ENCODE measurements at places on chromosomes 16 and 17.

DNA sequence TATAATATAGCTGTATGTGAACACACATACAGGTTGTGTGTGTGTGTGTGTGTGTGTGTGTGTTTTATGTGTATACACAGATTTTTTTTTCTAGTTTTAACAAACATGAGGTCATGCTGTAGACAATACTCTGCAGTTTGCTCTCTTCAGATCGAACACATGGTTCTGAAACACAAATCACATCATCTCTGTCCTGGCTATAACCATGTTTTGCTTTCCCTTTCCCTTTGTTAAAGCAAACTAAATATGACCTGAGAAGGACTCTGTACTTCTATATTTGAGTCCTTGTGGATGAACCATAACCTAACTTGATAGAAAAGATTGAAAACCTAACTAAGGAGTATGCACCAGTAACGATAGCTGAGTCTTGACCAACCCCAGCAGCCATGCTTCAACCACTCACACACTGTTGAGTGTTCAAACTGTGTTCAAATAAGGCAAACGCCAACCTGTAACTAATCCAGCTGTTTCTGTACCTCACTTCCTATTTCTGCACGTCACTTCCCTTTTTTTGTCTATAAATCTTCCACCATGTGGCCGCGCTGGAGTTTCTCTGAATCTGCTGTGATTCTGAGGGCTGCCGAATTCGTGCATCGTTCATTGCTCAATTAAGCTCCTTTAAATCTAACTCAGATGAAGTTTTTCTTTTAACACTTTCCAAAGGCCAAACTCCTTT is 303.8 kb downstream of the HS3ST3B1 start:
- no peak for DNase-seq

- DNase-seq, result no peak
These were observed 89.7 kb downstream of the RAB11FIP4 start for GRCh38 chr17:31480904-31481782.

DNA sequence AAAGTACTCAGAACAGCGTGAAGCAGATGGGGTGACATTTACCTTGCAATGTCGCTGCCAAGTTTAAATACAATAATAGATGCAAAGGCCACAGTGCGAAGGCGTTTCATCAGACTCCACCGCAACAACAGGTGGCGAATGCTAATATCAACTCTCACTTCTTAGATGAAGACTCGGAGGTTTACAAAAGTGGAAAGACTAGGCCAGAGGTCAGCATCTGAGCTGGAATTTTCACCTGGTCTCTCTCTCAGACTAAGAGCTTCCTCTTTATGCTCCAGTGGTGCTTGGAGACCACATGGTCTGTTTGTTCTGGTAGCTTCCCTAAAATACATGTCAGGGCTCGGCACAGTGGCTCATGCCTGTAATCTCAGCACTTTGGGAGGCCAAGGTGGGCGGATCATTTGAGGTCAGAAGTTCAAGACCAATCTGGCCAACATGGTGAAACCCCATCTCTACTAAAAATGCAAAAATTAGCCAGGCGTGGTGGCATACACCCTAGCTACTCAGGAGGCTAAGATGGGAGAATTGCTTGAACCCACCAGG is 169.1 kb downstream of the XYLT1 start:
- no peak for DNase-seq

- no peak for DNase-seq
These were observed 24.6 kb upstream of the KCNJ12 start for GRCh38 chr17:21351366-21352065.

DNA sequence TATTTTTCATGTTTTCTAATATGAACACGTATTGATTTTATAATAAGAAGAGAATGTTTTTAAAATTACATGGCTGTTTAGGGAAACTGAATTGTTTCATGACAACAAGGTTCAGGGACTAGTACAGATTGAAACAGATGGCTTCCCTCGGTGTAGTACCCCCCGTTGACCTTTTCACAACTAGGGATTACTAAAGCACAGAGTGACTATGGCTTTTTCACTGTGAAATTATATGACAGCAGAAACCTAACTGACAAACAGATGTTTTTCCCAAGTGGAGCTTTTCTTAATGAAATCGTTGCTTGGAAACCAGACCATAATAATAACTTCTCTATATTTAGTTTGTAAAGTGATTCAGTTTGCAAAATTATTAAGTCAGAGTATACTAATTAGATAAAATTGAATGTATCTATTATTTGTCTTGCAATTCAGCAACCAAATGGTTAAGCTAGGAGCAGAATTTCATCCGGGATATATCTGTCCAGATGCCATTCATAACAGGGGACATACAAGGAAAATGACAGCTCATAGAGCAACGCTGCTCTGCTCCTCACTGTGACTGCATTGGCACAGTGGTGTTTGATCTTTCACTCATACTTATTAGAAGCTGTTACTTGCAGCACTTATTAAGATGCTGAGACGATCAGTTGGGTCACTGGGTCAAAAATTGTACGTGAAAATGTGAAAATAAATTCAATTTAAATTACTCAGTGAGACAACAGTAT is 111.7 kb downstream of the TANGO6 start:
- no peak for DNase-seq

GRCh38 chr16:85220125-85220839 is 108.0 kb upstream of the CIBAR2 start:
- no peak for DNase-seq

GRCh38 chr16:52073024-52073423 is 473.9 kb downstream of the TOX3 start:
- no peak for DNase-seq

DNA sequence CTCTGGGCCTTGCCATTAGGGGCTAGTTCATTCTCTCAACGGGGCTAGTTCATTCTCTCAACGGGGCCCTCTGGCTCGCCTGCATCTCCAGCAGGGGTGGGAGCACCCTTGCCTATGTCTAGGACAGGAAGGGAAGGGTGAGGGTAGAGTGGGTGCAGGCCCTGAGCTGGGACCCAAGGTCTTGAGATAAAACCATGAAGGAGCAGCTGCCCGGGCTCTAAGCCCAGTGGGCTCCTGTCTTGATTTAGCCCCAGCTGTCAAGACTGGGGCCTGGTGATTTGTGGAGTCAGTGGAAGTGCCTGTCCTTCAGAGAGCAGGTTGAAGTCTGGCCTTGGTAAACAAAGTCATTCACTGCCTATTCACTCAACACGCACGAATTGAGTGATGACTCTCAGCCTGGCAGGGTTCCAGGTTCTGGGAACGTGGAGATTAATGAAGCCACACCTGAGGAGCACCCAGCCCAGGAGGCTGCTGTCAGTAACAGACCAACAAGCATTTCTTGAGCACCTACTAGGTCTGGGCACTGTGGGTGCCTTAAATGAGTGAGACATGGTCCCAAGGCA is 35.4 kb downstream of the WNT3 start:
- no peak for DNase-seq

GRCh38 chr16:12570046-12570618 is 233.6 kb downstream of the CPPED1 start:
- no peak for DNase-seq

DNA sequence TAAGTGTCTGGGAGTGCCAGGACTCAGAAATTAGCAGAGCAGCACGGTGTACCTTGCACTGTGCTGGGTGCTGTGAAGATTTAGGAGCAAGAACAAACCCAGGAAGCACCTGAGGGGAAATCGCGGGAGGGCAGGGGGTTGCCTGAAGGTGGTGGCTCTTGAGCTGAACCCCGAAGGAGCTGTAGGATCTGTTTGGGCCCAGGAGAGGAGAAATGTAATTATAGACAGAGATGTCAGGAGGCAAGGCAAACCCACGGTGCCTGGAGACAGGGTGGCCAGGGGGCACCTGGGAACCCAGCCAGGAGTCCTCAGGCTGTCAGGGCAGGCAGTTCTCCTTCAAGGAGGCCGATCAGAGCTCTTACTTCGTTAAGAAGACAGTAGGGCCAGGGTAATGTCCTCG is 109.1 kb downstream of the C16orf78 start:
- DNase-seq, result no peak

GRCh38 chr16:46736695-46737094 is 11.4 kb downstream of the MYLK3 start:
- no peak for DNase-seq

GRCh38 chr16:85087899-85088569 is 24.2 kb downstream of the CIBAR2 start:
- DNase-seq, result no peak

DNA sequence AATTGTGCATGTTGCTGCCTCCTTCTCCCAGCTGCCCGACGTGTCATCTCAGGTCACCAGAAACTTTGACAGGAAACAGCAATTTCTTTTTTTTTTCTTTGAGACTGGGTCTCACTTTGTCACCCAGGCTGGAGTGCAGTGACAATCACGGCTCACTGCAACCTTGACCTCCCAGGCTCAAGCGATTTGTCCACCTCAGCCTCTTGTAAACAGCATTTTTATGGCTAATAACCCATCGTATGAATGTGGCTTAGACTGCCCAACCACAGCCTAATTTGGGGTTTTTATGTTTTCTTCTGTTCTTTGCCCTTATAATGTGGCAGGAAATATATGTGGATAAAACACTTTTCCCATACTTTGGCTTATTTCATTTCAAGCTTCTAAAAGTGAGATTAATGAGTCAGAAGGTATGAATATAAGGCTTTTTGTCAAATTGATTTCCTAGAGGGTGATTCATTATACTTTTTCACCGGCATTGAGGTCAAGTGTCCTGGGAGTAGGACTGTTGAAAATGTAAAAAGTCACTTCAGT is 31.0 kb upstream of the SLC5A10 start:
- DNase-seq, result no peak

DNA sequence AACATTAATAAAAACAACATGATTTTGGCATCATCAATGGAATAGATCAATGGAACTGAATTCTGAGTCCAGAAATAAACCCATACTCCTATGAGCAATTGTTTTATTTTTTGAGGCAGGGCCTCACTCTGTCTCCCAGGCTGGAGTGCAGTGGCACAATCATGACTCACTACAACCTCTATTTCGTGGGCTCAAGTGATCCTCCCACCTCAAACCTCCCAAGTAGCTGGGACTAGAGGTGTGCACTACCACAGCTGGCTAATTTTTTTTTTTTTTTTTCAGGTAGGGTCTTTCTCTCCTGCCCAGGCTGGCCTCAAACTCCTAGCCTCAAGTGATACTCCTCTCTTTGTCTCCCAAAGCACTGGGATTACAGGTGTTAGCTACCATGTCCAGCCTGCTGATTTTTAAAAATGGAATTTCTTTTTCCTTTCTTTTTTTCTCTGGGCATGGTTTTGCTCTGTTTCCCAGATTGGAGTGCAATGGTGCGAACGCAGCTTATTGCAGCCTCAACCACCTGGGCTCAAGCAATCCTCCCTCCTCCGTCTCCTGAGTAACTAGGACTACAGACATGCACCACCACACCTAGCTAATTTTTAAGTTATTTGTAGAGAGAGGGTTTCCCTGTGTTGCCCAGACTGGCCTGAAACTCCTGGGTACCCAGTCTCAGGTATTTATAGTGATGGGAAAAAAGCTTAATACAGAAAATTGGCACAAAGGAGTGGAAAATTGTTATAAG is 7.3 kb upstream of the PRDM7 start:
- DNase-seq, result no peak

DNA sequence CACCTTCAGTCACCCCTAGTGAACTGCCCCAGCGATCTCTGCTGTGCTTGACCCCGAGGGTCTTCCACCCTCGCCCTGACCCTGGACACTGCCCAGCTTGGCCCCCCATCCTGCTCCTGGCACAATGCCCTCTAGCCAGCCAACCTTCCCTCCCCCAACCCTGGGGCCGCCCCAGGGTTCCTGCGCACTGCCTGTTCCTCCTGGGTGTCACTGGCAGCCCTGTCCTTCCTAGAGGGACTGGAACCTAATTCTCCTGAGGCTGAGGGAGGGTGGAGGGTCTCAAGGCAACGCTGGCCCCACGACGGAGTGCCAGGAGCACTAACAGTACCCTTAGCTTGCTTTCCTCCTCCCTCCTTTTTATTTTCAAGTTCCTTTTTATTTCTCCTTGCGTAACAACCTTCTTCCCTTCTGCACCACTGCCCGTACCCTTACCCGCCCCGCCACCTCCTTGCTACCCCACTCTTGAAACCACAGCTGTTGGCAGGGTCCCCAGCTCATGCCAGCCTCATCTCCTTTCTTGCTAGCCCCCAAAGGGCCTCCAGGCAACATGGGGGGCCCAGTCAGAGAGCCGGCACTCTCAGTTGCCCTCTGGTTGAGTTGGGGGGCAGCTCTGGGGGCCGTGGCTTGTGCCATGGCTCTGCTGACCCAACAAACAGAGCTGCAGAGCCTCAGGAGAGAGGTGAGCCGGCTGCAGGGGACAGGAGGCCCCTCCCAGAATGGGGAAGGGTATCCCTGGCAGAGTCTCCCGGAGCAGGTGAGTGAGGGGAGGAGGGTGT is at the start of gene TNFSF13:
TSS of gene TNFSF13 (plus strand) at position 207 of the 776 bp plus-strand sequence. CDS start at position 497, 290 bp downstream.
- DNase-seq, result no peak

DNA sequence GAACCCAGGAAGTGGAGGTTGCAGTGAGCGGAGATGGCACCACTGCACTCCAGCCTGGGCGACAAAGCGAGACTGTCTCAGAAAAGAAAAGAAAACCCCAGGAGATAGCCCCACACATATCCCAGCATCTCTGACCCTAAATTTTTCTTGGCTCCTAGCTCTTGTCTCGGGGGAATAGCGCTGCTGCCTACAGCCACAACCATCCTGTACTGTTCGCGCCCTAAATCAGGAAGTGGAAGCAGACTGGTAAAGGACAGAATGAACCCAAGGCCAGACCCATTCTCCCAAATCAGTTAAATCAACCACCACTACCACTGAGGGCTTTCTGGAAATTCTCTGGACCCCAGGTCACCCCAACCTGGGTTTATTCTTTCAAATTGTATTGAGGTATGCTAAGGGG is 1.7 kb downstream of the CTDNEP1 start:
- no peak for DNase-seq

GRCh38 chr16:57774705-57775285 is 27.5 kb downstream of the KIFC3 start:
- no peak for DNase-seq

GRCh38 chr17:75398279-75398678 is 7.2 kb downstream of the GRB2 start:
- no peak for DNase-seq

DNA sequence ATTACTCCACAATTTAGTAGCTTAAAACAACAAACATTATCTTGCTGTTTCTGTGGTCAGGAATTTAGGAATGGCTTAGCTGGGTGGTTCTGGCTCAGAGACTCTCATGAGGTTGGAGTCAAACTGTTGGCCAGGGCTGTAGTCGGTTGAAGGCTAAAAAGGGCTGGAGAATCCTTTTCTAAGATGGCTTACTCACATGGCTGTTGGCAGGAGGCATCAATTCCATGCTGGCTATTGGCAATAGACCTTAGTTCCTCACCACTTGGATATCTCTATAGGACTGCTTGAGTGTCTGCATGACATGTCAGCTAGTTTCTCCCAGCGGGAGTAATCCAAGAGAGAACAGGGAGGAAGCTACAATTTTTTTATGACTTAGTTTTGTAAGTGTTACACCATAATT is 6.6 kb upstream of the EFCAB13 start:
- DNase-seq, result no peak
